Liver (tissue), 10 donors: ENCODE measurements at places on chromosomes 7 and 10. TPM values are rescaled to one million over a fixed set of nuclear protein-coding genes. Genes with fewer than 3 reads are reported as not detected.

The PBLD gene
- 106 TPM for total RNA-seq

The PAPOLB gene
- total RNA-seq: 0.08 TPM

GRCh38 chr7:152122540-152122939 lies 97.1 kb downstream of the GALNT11 start:
- no peak for DNase-seq

GRCh38 chr10:77371848-77372799 lies 265.5 kb downstream of the KCNMA1 start:
- no peak for DNase-seq

The ANKRD61 gene
- total RNA-seq: not detected

The TBC1D12 gene
- total RNA-seq: 5.6 TPM

GRCh38 chr7:44382459-44383265 lies 57.3 kb upstream of the CAMK2B start:
- peak; percentile 26 for DNase-seq

The INMT gene
- 130 TPM for total RNA-seq

The ITPRID1 gene
- total RNA-seq: not detected

The UCMA gene
- total RNA-seq: not detected

The CPA5 gene
- not detected for total RNA-seq

- DNase-seq: no peak
These were observed 258.0 kb upstream of the PRKCQ start for GRCh38 chr10:6838118-6838517.

The TMEM273 gene
- total RNA-seq: 3.3 TPM

The ATXN7L1 gene
- total RNA-seq: 2.1 TPM

- no peak for DNase-seq
These were observed 102.4 kb upstream of the FRMD4A start for GRCh38 chr10:14433147-14433546.

GRCh38 chr7:52825611-52826010 lies 209.8 kb upstream of the POM121L12 start:
- no peak for DNase-seq

- no peak for DNase-seq
These were observed 652.1 kb downstream of the SDK1 start for GRCh38 chr7:3953133-3953532.

DNA sequence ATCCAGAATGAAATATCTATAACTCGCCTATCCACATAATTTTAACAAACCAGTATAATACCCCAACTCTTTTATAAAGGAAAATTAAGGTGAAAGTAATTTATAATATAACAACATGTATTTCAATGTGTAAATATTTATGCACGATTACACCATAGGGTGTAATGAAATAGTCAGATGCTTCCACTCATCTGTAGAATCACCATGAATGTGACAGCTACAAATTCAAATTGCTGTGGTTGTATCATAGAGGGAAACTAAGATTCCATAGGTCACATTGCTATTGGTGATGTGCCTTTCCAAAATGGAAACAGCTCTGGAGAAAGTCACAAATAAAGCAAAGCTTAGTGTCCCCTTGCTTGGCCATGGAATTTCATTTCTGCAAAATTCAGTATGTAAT lies 95.7 kb downstream of the CPED1 start:
- DNase-seq: no peak
